ENCODE measurements at places on chromosomes 11 and 22. TPM values are rescaled to one million over a fixed set of nuclear protein-coding genes. Genes with fewer than 3 reads are reported as not detected.

DNA sequence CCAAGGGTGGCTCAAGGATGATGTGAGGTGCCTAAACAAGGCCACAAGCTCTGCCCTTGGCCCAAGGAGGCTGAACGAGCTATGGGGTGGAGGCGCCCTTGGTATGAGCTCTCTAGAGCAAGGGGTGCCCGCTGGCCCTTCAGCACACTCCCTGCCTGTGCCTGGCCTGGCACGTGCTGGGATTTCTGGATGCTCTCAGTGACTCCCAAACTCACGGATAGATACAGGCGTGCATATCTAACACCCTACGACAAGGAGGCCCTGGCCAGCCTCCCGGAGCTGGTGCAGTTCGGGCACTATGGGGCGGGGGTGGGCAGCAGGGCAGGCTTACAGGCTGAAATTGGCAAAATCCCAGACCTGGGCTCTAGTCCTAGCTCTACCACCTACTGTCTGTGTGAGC, 30.6 kb downstream of the SCUBE1 start:
- DNase-seq = no peak

Gene CRYBB2
- total RNA-seq = not detected

- no peak for DNase-seq
Observed at GRCh38 chr22:30031764-30032455, 48.4 kb upstream of the HORMAD2 start.

Gene CCDC179
- total RNA-seq = not detected

Gene KCNJ5
- 0.82 TPM for total RNA-seq

Gene CCDC89
- total RNA-seq = 1.4 TPM

DNA sequence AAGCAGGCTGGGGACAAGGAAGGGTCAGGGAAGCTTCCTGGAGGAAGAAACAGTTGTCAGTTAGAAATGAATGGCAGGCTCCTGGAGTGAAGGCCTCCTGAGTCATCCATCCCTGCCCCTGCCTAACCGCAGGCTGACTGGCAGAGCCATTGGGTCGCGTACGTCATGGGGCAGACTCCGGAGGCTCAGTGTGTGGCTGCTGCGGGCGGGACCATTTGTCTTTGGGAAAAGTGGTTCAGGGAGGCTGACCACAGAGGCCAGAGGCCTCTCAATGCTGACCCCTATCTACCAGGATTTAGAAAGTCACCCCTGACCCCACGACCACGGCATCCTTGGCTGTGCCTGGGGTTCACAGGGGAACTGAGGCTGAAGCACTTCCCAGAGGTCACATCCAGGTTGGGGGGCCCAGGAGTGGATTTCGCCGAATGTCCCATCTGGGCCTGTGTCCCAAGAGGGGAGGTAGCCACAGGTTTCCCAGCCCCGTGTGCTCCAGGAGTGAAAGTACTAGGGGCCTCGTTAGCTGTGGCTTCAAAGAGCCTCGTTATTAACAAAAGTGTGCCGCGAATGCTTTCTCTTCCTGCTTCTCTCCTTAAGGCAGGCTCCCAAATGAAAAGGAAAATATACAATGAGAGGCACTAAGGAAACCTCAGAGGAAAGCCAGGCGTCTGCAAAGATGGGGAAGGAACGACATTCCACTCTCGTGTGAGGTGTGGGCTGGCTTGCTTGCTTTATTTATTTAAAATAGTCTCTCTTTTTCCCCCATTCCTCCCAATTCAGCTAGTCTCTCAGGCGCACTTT, 58.9 kb downstream of the FLRT1 start:
- no peak for DNase-seq

- no peak for DNase-seq
Observed at GRCh38 chr22:44532552-44532951, 34.5 kb upstream of the RTL6 start.

DNA sequence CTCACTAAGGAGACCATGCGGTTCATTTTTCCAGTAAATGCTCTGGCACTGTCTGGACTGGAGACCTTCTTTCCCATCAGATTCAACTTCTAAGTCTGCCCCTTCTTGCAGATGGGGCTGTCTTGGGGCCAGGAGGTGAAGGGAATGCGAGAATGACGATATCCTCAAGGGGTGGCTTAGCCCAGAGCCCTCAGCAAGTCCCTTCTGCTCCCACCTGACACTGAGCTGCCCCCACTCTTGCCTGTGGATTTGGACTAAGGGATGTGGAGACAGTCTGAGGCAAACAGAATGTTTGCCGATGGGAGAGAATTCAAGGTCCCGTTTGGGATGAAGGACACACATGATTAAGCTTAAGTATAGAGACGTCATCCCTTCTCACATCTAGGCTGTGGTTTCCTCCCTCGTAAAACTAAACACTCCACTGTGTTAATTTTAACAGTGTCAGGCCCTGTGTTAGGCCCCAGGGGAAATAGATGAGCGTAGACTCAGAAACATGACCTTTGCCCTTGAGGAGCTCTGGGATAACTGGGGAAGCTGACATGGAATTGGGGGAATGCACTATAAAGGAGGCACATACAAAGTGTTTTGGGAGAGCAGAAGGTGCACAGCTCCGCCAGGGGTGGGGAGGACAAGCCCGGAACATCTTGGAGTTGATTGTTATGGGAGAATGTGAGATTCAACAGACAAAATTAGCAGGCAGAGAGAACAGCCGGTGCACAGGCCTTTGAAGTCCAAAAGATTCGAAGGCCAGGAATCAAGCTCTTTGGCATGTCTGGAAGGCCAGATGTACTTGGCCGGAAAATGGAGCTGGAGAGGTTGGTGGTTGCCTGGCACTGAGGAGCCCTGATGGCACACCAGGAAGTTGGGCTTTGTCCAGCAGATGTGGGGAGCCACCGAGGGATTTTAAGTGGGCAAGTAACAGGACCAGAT, 71.6 kb downstream of the ST3GAL4 start:
- DNase-seq = no peak

- DNase-seq = no peak
Observed at GRCh38 chr22:38418589-38418988, 36.4 kb downstream of the KCNJ4 start.

DNA sequence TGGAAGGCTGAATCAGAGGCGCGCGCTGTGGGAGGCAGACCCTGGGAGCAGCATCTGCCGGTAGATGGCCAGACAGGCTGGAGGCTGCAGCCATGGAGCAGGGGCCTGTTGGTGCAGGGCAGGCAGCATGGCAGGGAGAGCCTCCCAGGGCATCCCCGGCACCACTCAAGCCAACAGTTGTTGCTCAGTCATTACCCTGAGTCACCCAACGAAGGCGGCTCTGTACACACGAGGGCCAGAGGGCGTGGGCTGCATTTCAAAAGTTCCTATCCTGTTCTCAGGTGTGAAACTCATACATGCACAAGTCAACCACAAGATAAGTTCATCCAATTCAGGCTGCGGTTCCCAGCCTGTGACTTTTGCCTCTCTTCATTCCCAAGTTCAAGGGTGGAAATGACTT, 2.6 kb downstream of the ANO1 start:
- DNase-seq = no peak

DNA sequence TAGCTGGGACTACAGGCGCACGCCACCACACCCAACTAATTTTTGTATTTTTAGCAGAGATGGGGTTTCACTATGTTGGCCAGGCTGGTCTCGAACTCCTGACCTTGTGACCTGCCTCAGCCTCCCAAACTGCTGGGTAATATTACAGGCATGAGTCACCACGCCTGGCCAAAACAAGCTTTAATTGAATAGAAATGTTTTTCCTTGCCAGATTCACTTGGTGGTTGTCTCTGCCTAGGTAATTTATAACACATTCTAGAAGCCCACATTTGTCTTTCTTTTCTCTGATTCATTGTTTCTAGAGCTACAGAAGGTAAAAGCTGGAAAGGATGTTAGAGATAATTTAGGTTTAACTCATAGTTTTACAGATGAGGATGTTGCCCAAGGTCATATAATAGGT, 41.3 kb downstream of the CECR2 start:
- no peak for DNase-seq

- DNase-seq = no peak
Observed at GRCh38 chr11:102806296-102806695, 8.3 kb upstream of the MMP1 start.

Gene PANX2
- 2.7 TPM for total RNA-seq

Data from cerebellum (tissue), 4 donors.